ENCODE measurements at places on chromosomes 5 and 9.

- DNase-seq, result no peak
These were observed 43.7 kb downstream of the PLPPR1 start for GRCh38 chr9:101072259-101072658.

DNA sequence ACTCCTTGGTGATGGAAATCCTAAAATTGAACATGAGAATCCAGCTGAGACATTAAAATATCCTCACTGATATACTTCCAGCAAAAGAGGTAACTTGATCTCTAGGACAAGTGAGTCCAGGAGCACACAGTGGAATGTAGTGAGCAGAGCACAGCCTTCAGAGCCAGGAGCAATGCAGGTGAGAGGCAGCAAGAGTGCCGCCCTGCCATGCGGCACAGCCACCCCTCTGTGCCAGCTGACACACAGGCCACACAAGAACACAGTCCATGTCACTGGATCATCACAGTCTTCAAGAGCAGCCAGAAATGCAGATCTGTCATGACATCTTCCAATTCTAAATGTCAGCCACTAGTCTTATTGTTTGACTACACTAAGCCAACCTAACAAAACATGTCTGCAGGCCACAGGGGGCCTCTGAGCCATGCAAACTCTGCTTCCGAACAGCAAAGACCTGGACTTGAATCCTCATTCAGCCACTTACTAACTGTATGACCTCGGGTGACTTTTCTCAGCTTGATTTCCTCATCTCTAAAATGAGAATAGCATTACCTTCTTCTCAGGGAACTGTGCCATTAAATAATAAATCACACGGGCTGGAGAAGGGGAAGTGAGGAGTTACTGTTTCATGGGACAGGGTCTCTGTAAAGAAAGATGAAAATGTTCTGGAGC, 47.0 kb downstream of the CCDC125 start:
- DNase-seq, result no peak

GRCh38 chr9:83623679-83624076, 735 bp downstream of the IDNK start:
- no peak for DNase-seq

GRCh38 chr9:13151489-13151888, 128.0 kb downstream of the MPDZ start:
- no peak for DNase-seq

DNA sequence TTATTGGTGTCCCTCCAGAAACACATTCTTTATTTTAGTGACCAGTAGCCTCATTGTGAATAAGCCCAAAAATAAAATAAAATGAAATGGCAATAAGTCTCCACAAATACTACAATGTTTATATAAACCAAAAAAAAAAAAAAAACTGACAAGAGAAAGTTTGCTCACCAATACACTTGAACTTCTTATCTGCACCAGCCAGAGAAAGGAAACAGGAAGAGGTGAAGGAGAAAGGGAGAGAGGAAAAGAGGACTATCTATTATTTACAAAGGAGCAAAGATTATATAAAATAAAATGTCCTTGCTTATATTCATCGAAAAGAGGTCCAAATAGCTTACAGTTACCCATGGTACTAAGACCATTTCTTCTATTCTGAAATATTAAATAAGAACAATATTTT, 176.4 kb upstream of the CCNG1 start:
- no peak for DNase-seq

DNA sequence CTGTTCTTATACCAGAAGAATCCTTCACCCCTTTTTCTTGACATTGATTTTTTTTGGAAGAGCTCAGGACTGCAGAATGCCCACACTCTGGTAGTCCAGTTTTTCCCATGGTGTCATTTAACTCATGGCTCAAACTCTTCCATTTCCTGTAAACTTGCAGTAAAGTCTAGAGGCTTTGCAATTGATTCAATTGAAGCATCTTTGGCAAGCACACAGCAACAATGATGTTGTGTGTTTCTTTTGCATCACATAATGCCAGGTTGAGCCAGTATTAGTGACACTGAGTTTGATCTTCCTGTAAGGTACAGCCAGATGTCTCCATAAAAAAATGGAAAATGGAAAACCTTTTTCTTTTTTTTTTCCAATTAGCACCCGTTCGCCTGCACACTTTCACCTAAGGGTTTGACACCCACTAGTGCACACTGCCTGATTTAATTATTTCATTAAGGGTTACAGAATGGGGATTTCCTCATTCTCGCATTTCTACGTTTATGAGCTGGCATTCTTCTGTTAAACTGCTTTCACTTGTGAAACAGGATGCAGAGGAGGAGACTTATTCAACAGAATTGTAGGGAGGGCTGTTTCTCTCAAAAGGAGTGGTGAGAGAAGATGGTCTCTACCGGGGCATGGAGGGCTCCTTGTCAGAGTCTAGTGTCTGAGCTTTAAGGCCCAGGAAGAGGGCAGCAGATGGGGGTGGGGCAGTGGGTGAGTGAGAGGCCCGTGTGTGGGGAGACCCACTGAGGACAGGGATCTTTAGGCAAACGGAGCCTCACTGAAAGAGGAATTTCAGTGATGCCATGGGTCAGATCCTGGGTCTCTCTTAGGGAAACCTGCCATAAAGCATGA, 2.2 kb upstream of the S1PR3 start:
- DNase-seq, result no peak

GRCh38 chr9:112112941-112113681, 62.0 kb downstream of the SUSD1 start:
- DNase-seq, result no peak

DNA sequence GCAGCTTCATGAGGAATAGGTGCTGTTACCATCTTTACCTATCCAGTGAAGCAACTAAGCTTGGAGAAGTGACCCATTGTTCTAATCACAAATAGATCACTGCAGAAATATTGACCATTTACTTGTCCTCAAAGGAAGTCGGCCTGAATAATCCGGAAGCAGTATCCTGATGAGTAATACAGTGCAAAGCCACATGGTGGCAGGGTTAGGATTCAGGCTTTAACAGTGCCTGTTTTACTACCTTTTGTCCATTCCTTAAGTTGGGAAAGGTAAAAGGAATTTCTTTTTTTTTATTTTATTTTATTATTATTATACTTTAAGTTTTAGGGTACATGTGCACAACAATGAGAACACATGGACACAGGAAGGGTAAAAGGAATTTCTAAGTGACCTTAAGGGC, 336.3 kb downstream of the KDM4C start:
- DNase-seq, result no peak

GRCh38 chr5:35640623-35641022, 23.0 kb downstream of the SPEF2 start:
- no peak for DNase-seq

- no peak for DNase-seq
These were observed 195.0 kb downstream of the GADD45G start for GRCh38 chr9:89799766-89800165.
